HCT116 (cell line): ENCODE measurements at places on chromosomes 2 and 18. TPM values are rescaled to one million over a fixed set of nuclear protein-coding genes. Genes with fewer than 3 reads are reported as not detected.

Gene MAPK4
- 0.89 TPM for total RNA-seq

DNA sequence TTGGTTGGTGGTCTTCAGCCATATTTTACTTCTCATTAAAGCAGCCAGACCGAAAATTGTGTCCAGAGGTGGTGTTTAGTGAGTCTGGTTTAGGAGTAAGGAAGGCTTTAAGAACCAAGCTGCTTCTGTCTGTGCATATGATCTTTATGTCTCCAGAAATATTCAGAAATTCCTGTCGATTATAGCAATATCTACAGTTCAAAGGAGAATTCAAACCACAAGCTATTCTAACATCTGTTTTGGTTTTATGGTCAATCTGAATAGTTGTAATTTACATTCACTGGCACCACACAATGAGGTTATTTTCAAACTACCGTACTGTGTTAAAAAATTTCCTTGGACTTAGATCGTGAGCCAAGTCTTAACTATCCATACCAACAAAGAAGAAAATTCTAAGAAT, 11.3 kb downstream of the UPP2 start:
- no peaks in the 10 kb centered on the region for H3K36me3 ChIP-seq
- no peak overlapping the region for H3K4me3 ChIP-seq
- no peaks in the 10 kb centered on the region for H3K4me1 ChIP-seq
- H3K27me3 ChIP-seq = no peaks in the 10 kb centered on the region
- no peak overlapping the region for H3K27ac ChIP-seq

DNA sequence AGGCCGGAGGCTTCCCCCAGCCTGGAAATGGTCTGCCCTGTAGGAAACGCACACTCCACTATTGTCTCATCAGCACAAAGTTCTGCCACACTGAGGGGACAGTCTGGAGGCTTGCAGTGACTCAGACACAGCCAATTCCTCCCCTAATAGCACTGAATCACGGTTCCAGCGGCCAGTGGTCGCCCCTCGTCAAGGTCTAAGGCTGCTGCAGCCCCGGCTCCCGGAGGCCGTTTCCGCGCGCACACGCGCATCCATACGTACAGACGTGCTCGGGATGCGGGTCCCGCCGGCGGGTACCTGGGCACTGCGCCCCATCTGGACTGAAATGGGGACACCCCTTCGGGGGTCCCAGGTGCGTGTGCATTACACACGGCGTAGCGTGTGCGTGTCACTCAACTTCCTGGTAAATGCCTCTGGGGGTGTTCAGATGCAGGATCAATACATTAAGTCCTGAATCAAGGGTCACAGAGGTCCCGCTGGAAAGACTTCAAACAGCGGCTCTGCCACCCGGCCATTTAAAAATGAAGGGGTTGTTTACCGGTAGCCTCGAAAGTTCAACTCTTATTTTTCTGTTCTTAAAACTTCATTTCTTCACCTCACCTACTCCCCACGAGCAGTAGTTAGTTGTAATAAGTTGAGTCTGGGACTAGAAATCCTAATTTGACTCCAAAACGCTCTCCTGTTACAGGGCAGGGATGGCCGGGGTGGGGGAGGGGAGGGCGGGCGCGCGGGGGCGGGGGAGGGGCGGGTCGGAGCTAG, 572 bp upstream of the ZNF516 start:
- H3K4me3 ChIP-seq = peak overlapping the region; percentile 57
- no peaks in the 10 kb centered on the region for H3K36me3 ChIP-seq
- H3K27ac ChIP-seq = peak overlapping the region; percentile 56; the same call in 1 of the 2 replicates

- no peak for DNase-seq
- no peaks in the 10 kb centered on the region for H3K27me3 ChIP-seq
These were observed 63.4 kb upstream of the CHRNA1 start for GRCh38 chr2:174827371-174828369.

Gene IGFBP2
- total RNA-seq = 143 TPM

DNA sequence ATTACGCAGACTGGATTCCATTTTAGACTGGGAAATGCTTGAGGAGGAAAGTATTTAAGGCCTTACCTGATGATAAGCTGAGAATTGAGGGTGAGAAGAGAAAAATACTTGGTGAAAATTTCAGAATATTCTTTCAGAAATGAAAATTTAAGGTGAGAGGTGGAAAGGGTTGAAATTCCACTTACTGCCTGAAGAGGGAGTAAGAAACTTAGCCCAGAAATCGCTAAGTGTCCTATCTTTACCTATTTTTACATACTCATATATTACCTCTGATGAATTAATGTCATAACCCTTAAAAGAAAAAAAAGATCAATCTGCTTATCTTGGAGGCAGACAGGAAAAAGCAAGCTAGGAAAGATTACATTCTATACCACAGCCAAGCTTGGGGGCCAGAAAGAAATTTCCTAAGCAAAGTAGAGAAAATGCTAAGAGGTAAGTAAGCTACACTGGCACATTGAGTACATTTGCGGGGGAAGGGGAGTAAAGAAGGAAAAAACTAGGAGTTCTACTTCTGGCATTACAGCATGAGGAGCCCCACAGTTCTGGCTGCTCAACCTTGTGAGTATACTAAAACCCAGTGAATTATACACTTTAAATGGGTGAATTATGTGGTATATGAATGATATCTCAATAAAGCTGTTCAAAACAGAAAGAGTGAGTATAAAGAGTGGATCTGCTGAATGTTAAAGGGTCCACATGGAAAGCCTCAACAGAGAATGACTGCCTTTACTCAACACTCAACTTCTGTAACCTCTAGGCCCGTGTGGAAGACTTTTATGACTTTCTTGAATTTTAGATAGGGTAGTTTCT, 33.8 kb downstream of the SMC6 start:
- no peaks in the 10 kb centered on the region for H3K27me3 ChIP-seq
- H3K27ac ChIP-seq = no peak overlapping the region
- H3K4me3 ChIP-seq = no peak overlapping the region
- DNase-seq = peak; percentile 3
- peaks cover 18% of the 10 kb centered on the region for H3K36me3 ChIP-seq
